Neural progenitor cell (in vitro differentiated cells): ENCODE measurements at places on chromosomes 4 and X.

- DNase-seq: no peak
Observed at GRCh38 chr4:106615961-106616360, 247.4 kb upstream of the GIMD1 start.

DNA sequence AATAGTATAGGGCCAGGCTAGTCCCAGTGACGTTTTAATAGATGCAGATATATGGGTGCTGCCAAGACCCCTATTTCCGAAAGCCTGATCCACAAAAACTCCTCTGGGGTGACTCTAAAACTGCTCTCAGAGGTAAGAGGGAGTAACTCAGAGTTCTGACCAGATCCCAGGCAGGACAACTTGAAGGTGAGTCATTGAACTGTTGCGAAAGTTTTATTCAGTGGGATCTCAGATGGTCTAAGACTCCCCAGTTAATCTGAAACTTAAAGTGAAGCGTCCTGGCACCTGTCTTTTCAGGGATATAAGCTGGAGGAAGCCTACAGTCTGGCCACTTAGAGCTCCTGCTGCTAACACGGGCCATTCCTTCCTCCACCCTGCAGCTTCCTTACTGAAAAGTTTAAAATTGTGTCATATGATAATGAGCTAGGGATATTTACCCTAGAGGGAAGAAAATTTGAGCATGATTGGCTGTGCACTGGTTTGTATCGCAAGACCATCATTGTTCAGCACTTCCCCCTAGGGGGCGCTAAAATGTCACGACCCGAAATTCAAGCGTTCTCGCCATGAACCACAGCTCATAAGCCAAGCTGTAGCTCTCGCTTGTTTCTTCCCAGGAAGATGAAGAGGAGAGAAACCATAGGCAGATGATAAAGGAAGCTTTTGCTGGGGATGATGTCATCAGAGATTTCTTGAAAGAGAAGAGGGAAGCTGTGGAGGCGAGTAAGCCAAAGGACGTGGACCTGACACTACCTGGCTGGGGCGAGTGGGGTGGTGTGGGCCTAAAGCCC lies 19.5 kb downstream of the UTP14A start:
- peak; percentile 78 for DNase-seq

- DNase-seq: no peak
Observed at GRCh38 chr4:150818661-150819060, 196.4 kb downstream of the LRBA start.

GRCh38 chrX:109656774-109657173 lies 31.8 kb upstream of the KCNE5 start:
- DNase-seq: no peak

GRCh38 chrX:135393051-135393450 lies 28.7 kb upstream of the SMIM10L2A start:
- DNase-seq: no peak

- peak; percentile 31 for DNase-seq
Observed at GRCh38 chrX:81263059-81263458, 61.2 kb downstream of the SH3BGRL start.

- no peak for DNase-seq
Observed at GRCh38 chrX:141733371-141733770, 34.8 kb upstream of the SPANXD start.

- no peak for DNase-seq
Observed at GRCh38 chr4:122687531-122688061, 44.9 kb upstream of the BBS12 start.

DNA sequence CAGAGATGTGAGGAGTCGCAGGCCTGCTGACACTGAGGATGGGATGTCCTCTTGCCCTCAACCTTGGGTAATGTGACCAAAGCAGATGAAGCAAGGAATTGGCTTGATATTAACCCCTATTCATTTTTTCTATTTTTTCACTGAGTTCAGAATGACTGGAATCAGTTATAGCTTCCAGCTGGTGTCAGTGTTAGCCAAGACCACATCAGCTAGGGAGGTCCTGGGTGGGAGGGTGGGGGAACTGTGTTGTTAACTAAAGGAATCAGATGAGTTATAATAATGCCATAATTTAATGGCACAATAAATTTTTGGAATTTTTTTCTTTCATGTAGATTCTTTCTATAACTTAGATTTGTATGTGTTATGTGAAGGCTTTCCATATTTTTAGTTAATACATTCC lies 91.9 kb downstream of the EGF start:
- no peak for DNase-seq

GRCh38 chr4:182510836-182511235 lies 267.6 kb downstream of the TENM3 start:
- DNase-seq: peak; percentile 66

GRCh38 chr4:184450045-184450444 lies 24.3 kb downstream of the IRF2 start:
- no peak for DNase-seq

GRCh38 chrX:25288676-25289075 lies 272.9 kb upstream of the ARX start:
- DNase-seq: no peak

- no peak for DNase-seq
Observed at GRCh38 chr4:185189606-185190305, 14.0 kb downstream of the CFAP97 start.

GRCh38 chrX:121283921-121284320 lies 236.5 kb downstream of the GLUD2 start:
- DNase-seq: no peak

- no peak for DNase-seq
Observed at GRCh38 chr4:135604531-135604930, 1402.9 kb upstream of the PABPC4L start.

GRCh38 chr4:78149751-78150542 lies 92.8 kb downstream of the FRAS1 start:
- DNase-seq: no peak

GRCh38 chr4:118762730-118763477 lies 73.0 kb downstream of the SEC24D start:
- DNase-seq: no peak

DNA sequence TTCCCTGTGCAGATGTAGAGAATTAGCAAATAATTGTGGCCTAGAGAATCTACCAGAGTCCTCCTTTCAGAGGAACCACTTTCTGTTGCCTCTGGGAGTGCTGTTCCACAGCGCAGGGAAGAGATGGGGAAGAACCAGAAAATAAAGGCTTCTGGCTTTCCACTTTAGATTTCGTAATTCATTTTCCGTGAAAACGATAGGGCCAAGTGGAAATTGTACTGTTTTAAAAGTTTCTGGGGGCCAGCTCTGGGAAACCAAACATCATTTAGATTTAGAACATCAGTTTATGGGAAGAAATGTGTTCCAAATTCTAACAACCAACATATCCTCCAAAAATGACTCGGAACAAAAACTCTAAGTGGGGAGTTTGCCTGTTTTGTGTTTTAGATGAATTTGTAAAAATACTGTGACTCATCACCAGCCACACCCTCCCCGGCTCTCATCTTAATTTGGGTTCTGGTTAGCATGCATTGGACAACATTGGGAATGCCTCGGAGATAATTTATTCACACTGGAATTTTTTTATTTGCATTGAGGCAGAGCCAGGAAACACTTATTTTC lies 65.2 kb upstream of the LNX1 start:
- DNase-seq: no peak

GRCh38 chr4:162408309-162408708 lies 244.5 kb upstream of the FSTL5 start:
- DNase-seq: no peak

DNA sequence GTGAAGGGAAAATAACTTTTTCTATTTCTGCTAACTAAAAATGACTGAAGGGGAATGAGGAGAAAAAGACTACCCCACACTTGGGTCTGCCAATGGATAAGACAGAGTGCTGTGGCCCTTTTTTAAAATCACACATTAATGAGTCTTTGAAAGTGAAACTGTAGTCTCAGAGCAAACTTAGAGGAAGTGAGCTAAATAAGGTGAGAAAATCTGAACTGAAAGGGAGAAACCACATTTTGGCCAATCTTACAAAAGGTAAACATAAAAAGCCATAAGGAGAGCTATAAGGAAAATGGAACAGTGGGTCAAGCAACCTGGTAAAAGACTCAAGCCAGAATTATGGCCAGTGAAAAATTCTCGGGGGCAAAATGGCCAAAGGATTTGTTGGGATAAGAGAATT lies 755.1 kb upstream of the IGFBP7 start:
- no peak for DNase-seq

GRCh38 chrX:28398342-28398741 lies 188.9 kb upstream of the IL1RAPL1 start:
- DNase-seq: no peak

GRCh38 chr4:39394706-39395105 lies 12.0 kb upstream of the KLB start:
- no peak for DNase-seq

- peak; percentile 56 for DNase-seq
Observed at GRCh38 chr4:159455675-159456237, 352.9 kb downstream of the RAPGEF2 start.

- DNase-seq: peak; percentile 80
Observed at GRCh38 chr4:183986971-183987946, 82.2 kb downstream of the STOX2 start.

- DNase-seq: no peak
Observed at GRCh38 chr4:142077048-142077447, 440.7 kb downstream of the IL15 start.

- DNase-seq: no peak
Observed at GRCh38 chrX:40933132-40933705, 152.0 kb upstream of the USP9X start.

DNA sequence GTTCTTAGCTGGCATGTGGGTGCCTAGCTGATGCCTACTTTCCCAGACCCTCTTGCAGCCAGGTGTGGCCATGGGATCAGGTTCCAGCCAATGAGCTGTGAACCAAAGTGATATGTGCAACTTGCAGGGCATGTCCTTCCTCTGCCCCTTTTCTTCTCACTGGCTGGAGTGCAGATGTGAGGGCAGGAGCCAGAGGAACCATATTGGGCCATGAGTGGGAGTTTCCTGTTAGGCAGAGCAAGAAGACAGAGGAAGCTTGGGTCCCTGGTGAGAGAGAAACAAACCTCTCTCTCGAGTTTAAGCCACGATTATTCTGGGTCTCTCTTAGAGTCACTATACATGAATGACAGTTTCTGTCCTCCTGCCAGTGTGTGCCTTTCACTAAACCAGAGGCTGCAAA lies 120.4 kb upstream of the STX18 start:
- no peak for DNase-seq

DNA sequence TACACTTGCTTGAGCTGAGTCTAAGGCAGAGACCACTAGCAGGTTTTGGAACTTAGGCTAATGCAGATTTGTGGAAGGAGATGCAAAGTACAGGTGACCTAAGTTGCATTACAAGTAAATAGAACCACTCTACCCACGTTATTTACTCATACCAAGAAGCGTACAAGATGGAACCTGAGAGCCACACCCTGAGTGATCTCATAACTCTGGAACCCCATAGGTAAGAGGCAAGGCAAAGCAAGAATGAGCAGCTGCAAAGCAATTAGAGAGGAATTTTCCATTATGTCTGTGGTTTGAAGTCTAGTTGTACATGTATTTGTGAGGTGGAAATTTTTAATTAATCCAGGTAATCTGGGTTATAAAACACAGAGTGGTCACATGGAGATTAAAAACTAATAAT lies 55.4 kb downstream of the CC2D2A start:
- DNase-seq: no peak

GRCh38 chr4:139470997-139471665 lies 17.2 kb downstream of the RAB33B start:
- DNase-seq: no peak

- DNase-seq: peak; percentile 77
Observed at GRCh38 chr4:100189820-100190642, at the start of gene DDIT4L. Gene DDIT4L, minus strand, starts transcription at chr4:100190468. Its CDS starts 485 bp downstream, at chr4:100189983.

- DNase-seq: no peak
Observed at GRCh38 chrX:40290517-40290916, 192.8 kb upstream of the BCOR start.

DNA sequence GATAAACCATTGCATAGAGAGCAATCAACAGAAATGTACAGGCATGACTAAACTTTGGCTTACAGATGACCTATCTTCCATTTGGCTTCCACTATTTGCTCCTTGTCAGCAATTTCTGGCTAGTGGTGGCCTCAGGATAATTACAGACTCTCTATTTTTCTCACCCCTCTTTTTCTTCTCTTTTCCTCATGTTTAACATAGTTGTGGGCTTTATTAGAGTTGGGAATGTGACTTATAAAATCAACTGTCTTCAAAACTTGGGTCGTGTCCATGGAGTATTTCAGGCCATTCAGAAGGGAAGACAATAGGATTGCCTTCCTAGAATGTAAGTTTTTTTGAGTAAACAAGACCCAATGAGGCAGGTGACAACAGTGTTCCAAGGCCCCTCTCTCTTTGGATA lies 236.2 kb downstream of the FRAS1 start:
- no peak for DNase-seq

DNA sequence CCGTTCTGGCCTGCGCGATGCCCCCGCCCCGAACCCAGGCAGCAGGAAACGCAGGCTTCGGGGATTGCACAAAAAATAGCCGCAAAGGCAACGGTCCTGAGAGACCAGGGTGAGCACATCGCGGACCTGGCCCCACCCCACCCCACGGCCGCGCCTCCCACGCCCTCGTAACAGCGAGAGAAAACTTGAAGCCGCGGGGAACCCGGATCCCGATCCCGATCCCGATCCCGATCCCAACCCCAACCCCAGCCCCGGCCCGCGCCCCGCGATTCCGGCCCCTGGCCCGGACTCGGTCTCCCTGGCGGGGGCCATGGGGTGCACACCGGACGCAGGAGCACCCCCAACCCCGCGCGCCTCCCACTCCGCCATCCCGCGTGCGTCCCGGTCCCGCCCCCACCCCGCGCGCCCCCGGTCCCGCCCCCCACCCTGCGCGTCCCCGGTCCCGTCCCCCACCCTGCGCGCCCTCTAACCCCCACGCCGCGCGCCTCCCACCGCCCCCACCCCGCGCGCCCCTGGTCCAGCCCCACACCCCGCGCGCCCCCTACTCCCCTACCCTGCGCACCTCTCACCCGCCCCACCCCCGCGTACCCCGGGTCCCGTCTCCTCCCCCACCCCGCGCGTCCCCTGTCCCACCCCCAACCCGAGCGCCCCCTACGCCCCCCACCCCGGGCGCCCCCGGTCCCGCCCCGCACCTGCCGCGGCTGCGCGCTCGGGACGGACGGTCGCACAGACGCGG lies 29.0 kb downstream of the NOP14 start:
- DNase-seq: peak; percentile 48

- no peak for DNase-seq
Observed at GRCh38 chr4:55793479-55793878, 26.1 kb upstream of the EXOC1L start.

DNA sequence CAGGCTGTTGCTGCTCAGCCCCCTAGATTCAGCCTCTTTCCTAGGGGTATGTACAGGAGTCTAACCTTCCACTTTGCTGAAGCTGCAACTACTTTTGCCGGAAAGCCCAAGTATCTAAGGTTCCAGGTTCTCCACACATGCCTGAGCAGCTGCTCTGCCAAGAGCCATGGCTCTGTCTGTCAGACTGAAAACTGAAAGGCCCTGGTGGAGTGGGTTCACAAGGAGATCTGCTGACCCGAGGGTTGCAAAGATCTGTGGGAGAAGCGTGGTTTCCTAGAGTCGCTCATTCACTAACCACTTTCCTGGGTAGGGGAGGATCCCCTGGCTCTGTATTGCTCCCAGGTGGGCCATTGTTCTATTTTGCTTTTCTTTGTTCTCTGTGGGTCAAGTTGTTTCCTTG lies 6.0 kb upstream of the PNMA6F start:
- DNase-seq: no peak
